ENCODE measurements at places on chromosomes 1 and 21.

GRCh38 chr1:201769966-201770365 is 59.0 kb upstream of the IPO9 start:
- no peak for DNase-seq

GRCh38 chr1:97745912-97746311 is 174.9 kb downstream of the DPYD start:
- no peak for DNase-seq

- no peak for DNase-seq
These were observed 9.6 kb downstream of the TRIM62 start for GRCh38 chr1:33171977-33172813.

DNA sequence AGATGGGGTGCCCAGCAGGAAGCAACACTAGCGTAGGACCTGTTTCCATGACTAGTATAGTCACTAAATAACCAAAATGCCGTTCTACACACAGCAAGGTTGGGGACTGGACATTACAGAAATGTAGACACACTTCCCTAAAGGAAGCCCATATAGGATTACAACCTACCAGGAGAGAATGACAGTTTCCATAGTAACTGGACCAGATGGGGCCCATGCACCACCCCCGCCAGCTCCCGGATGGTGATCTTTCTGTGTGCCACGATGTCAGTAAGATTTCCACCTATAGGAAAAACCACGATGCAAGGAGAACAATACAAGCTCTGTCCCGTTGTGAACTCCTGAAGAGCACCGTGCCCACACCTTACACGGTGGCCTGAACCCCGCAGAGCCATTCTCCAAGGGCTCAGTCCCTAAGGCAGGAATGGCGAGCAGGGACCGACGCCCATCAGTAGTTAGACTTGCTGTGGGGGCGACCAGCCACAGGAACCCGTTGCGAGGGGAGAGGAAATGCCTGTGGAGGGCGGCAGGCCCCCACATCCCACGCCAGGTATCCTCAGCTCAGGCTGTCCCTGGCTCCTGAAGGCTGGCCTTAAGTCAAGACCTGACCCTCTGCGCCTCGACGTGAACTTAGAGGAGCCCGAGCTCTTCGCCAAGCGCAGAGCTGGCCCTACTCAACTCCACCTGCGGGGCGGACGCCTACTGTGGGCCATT is 13.6 kb upstream of the CEP85 start:
- no peak for DNase-seq

DNA sequence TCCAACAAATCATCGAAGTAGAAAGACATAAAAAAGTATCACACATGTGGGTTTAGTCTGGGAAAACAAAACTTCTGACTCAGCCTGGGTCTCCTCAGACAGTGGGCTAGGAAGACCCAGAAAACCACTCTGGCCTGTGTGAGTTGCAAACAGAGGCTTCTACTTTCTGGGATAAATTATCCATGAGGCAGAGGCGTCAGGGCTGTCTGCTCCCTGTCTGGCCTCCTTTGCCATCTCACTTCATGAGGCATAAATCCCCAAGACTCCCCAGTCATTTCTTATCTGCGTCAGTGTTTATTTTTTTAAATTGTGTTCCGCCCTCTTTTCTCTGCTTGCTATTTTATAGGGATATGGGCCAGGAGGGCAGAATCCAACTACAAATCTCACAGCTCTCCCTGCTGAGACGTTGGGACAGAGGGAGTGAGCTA is 80.6 kb upstream of the TRABD2B start:
- DNase-seq: no peak

DNA sequence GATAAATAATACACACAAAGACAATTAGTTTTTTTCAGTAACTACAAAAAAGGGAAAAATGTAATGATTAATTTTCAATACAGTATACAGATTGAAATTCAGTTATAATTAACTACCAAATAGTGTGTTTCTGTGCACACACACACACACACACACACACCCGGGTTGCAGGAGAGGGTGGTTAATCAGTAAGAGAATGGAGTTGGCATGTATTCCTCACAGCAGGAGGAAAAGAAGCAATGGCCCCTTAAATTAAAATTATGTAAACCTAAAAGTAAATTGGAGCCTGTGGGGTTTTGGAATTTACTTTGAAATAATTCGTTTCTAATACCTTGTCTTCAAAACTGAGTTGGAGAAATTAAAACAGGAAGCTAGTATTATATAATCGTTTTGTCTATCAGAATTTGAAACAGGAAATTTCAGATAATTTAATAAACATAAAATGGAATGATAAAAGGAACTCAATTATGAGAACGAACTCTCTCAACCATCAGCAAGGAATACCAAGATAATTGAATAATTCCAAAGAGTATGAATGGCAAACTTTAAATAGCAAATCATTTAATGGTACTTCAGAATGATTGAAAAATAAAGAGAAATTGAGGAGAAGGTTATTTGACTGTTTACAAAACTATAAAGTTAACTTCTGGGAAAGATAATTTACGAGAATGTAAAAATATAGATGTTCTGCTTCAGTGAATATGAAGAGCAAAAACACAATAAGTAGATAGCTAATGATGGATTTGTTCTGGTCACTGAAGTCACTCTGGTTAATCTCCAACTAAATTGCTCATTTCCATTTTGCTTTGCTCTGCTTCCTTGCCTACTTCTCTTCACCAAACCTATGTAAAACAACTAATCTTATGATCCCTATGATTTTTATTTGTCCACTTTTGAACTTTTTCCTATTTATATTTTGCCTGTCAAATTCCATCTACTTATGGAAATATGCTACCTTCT is 547.9 kb upstream of the ZP4 start:
- no peak for DNase-seq

GRCh38 chr1:81044708-81045107 is 756.0 kb upstream of the ADGRL2 start:
- DNase-seq: no peak

GRCh38 chr21:31713973-31714740 is 17.8 kb downstream of the SCAF4 start:
- DNase-seq: no peak

All from H1 (cell line).